ENCODE measurements at places on chromosomes 2 and 18.

- DNase-seq: no peak
These were observed 47.6 kb downstream of the ITGAV start for GRCh38 chr2:186637497-186637800.

DNA sequence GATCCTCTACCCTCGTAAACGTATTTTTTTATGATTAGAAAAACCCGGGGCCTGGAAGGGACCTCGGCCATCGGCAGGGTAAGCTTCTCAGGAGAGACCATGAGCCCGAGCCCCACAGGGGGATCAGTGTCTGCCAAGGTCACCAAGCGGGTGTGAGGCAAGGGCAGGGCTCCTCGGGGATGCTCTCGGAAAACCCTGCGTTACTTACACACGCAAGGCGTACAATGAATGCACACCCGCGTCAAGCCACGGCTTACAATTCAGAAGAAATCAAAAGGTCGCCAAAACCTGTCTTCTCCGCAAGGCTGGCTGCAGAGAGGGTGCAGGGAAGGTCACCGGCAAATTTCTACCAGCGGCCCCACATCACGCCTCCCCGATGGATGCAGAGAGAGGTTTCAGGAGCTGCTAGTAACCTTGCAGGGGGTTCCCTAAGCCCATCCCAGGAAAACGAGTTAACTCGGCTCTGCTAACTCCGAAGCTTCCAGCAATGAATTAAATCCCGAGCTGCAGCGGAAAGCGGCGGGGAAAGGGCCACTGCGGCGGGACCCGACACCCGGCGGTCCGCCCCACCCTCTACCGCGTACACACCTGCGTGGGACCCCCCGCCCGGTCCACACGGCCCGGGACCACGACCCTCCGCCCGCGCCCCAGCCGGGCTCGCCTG is 638 bp downstream of the ST3GAL5 start:
- peak; percentile 39 for DNase-seq

GRCh38 chr18:47883771-47884413 is 46.6 kb downstream of the SMAD2 start:
- peak; percentile 13 for DNase-seq

- DNase-seq: no peak
These were observed 43.6 kb upstream of the OTOS start for GRCh38 chr2:240183875-240184590.

GRCh38 chr2:241029599-241030332 is 31.3 kb downstream of the SNED1 start:
- DNase-seq: no peak

- no peak for DNase-seq
These were observed 787.6 kb upstream of the GCFC2 start for GRCh38 chr2:76498360-76498759.

DNA sequence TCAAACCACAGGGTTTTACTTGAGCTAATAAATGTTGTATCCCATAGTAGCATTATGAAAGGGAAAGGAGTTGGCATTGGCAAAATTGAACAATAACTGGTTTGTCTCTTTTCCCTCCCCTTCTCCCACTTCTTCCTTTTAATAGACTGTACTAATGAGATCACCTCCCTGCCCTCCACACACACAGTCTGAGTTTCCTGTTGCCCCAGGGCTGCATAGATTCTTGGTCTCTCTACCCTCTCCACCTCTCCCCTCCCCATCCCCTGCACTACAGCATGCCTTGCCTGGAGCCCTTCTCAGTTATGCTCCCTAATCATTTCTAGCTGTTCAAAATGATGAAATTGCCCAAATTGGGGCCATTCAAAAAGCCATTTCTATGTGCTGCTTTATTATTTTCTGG is 37.2 kb upstream of the NEMP2 start:
- DNase-seq: no peak

DNA sequence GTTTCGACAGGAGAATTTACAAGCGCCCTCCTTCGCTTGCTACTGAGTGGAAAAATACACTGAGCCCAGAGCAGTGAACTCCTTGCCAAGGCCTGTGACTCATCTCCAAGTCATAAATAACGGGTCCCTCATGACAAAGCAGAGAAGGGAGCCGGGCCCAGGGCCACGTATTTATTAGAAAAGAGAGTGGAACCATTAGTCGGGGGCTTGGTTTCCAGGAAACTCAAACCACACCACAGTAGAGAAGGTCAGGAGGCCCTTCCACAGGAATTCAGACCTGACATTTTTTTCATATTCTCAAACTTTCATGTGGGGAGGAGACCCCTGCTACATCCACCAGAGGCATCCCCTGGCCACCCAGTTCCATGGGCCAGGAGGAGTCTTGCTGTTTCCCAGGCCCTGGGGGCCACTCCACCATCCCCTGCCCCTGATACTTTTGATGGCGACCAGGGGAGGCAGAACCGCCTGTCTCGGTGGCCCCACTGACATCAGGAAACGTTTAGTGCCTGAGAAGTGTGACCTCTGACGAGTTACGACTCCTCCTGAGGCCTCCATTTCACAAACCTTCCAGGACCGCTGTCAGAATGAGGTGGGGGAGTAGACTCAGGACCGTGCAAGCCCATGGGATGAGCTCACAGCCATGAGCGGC is 289.7 kb downstream of the DYSF start:
- DNase-seq: peak; percentile 82

DNA sequence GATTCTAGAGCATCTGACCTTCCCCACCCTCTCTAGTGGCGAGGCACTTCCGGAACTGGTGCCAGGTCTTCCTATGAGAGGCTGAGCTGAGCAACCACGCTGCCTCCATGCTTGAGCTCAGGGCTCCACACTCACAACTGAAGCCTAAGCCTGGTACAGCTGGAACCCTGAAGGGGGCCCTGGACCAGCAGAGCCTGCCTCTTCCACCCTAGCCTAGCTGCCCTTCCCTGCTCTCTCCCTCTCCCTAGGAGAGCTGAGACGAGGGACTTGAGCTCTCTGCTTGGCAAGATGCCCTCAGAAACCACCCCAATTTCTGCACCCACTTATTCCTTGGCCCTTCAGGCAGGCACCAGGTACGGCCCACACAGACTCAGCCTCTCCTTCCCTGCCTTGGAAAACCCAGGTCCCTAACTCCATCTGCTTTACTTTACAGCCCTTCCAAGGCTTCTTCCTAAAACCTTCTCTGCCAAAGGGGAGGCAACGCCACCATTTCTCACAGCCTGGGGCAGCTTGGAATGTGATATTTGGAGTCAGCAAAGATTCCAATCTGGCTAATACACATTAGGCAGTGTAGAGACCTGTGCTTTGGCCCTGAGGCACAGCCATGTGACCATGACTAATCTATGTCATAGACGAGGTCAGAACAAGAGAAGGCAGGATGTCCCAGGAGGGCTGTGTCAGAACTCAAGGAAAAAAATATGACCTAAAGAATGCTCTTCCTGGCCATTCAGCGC is 18.8 kb downstream of the COX7A2L start:
- DNase-seq: peak; percentile 64

- DNase-seq: no peak
These were observed 377.8 kb downstream of the LRATD1 start for GRCh38 chr2:15010346-15010745.

DNA sequence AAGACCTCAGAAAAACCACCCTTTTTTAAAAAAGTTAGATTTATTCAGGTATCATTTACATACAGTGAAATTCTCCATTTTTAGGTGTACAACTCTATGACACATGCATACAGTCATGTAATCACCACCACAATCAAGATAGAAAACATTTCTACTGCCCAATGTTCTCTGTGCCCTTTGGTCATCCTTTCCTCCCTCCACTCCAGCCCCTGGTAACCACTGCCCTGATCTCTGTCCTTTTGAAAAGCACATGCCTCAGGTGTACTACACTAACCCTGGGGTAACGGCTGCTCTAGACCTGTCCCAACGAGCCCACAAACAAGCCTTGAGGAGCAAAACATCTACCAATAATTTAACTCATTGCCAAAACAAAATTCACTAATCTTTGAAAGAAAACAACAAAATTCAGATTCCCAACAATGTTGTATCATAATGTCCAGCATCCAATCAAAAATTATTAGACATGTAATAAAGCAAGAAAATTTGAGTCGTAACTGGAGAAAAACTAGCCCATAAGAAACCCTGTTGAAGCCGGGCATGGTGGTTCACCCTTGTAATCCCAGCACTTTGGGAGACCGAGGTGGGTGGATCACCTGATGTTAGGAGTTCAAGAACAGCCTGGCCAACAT is 25.9 kb upstream of the KLF11 start:
- no peak for DNase-seq

DNA sequence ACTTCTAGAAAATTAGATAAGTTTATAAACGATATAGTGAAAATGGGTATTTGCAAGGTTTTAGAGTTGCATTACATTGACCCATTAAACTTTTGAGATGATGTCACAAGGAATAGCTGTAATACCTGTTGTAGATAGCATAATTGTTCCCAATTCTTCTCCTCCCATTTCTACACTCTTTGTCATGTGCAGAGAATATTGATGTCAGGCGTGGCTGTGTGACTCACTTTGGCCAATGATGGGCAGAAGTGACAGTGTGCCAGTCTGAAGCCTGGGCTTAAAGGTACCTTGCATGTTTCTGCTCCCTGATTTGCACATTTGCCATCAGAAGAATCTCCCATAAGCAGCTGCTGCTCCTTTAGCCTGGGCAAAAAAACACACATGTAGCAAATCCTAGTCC is 26.9 kb upstream of the CCBE1 start:
- no peak for DNase-seq

GRCh38 chr2:9434489-9434888 is 11.0 kb downstream of the CPSF3 start:
- DNase-seq: no peak

GRCh38 chr2:64021578-64021977 is 2.4 kb upstream of the VPS54 start:
- peak; percentile 10 for DNase-seq

GRCh38 chr18:68215931-68216330 is 499.0 kb downstream of the TMX3 start:
- DNase-seq: no peak

DNA sequence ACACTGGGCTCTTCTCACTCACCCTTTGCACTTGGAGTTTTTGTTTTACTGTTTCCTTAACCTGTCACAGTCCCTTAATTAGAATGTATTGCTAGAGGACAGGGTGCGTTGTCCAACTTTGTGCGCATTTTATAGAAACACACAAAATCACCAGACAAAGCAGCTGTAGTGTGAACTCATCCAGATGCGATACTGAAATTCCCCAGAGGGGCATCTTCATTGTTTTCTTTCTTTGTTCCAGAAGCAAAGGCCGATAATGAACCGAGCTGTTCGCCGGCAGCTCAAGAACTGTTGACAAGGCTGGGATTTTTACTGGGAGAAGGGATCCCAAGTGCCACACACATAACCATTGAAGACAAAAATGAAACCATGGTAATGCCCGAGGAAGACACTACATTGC is 137.6 kb downstream of the WDSUB1 start:
- no peak for DNase-seq

DNA sequence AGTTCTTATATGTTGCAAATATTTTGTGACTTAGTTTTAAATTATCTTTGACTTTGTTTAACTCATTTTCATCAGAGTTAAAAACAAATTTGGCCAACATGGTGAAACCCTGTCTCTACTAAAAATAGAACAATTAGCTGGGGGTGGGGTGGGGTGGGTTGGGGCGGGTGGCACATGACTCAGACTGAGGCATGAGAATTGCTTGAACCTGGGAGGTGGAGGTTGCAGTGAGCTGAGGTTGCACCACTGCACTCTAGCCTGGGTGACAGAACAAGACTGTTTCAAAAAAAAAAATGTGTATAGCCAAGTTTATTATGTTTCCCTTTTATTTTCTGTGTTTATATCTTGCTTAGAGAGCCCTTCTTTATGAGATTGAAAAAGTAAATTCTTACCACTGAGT is 14.2 kb upstream of the LIPG start:
- no peak for DNase-seq

- no peak for DNase-seq
These were observed 7.2 kb upstream of the LCLAT1 start for GRCh38 chr2:30439879-30440278.

Data from hepatocyte (in vitro differentiated cells).